ENCODE measurements at places on chromosomes 6 and 20. TPM values are rescaled to one million over a fixed set of nuclear protein-coding genes. Genes with fewer than 3 reads are reported as not detected.

Gene UBD
- total RNA-seq: not detected

Gene BPI
- total RNA-seq: not detected

Gene FAM184A
- total RNA-seq: not detected

- DNase-seq: no peak
Observed at GRCh38 chr6:45626087-45626891, 248.6 kb upstream of the SUPT3H start.

DNA sequence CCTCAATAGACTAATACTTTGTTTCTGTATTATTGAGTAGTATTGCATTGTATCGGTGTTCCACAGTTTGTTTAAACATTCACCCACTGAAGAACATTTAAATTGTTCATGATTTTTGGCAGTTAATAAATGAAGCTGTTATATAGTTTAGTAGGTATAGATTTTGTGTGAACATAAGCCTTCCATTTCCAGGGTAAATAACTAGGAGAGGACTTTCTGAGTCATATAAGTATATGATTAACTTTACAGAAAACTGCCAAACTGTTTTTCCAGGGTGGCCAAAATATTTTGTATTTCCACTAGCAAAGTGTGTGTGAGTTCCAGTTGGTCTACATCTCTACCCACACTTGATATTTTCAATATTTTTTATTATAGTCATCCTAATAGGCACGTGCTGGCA, 70.0 kb upstream of the MLIP start:
- no peak for DNase-seq

DNA sequence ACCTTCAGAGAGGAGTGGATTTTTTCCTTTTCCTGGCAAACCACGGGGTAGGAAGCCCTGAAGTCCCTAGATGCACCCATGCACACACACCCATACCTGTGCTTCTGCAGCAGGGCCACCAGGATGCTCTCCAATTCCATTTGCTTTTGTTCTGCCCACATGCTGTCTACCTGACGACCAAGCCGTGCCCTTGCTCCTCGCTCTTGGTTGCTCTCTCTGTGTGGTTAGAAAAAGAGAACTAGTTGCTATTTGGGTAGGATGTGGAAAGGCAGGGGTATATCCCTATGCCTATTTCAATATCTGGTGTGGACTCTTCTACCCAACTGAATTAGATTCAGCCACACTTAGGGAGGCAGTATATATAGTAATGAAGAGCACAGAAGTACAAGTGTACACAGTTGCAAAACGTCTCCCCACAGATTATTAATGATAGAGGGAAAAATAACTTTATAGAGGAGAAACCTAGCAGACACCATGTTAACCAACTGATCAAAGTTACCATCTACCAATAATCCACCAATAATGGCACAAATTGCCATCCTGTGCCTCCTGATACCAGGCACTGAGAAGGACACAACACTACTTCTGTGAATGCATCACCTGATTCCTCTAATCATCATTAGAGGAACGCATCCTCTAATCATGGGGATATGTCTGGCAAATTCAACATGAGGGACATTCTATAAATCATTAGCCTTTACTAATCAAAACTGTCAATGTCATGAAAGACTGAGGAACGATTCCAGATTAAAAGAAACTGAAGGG, 7.3 kb downstream of the GHRH start:
- DNase-seq: no peak

DNA sequence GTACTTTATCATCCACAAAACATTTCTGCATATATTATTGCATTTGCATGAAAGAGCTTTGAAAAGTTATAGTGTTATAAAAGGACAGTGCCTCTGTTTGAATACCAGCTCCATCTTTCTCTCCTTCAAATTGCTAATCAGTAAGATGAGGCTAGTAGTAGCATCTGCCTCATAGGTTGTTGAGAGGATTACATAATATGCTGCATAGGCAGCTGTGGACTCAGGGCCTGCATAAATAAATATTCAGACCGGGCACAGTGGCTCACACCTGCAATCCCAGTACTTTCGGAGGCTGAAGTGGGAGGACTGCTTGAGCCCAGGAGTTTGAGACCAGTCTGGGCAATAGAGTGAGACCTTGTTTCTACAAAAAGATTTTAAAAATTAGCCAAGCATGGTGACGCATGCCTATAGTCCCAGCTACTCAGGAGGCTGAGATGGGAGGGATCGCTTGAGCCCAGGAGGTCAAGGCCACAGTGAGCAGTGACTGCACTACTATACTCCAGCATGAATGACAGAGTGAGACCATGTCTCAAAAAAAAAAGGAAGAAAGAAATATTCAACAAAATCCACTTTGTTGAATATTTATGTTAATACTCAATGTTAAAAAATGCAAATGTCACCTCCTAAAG, 18.3 kb upstream of the SEC63 start:
- no peak for DNase-seq

GRCh38 chr20:34892671-34893070, 16.3 kb downstream of the ACSS2 start:
- no peak for DNase-seq

DNA sequence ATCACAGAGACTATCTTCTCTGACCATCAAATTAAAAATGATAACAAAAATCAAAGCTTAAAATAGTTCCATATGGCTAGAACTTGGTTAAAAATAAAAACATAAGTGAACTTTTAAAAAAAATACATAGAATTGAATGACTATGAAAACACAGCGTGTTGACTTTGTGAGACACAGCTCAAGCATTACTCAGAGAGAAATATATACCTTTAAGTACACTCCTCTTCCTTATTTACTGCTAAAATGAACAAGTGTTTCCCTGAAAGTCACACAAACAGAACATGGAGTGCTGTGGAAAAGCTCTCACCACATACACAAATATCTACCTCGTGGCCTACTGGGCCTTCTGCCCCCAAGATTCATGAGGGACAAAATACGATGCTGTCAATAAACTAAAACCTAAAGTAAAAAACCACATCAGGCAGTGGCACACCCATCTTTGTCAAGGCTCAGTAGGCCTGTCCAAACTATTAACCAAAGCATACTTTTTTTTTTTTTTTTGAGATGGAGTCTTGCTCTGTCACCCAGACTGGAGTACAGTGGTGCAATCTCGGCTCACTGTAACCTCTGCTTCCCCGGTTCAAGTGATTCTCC, 7.5 kb downstream of the FAXC start:
- DNase-seq: no peak

DNA sequence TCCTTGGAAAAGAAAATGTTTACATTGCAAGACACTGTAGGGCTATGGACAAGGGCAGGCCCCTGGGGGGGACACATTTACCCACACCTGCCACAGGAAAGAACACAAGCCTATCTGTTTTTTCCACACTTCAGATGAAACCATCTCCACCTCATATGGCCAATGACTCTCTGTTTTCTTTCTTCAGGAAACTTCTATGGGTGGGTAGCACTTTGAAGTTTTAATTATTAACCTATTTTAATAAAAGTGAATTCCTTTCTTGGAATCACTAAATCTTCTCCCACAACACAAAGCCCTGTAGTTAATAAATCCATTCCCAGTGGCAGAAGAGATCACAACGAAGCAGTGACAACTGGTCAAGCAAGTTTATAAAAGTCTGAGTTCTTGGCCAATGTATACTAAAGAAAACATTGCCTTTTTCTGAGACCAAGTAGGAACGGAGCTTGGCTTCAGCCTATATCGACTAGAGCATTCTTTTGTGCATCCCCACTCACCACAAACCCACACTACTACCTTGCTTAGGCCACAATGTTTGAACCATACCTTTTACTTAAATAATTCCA, 125.1 kb upstream of the CARMIL1 start:
- peak; percentile 89 for DNase-seq

- no peak for DNase-seq
Observed at GRCh38 chr6:167134448-167135328, 11.8 kb downstream of the CCR6 start.

DNA sequence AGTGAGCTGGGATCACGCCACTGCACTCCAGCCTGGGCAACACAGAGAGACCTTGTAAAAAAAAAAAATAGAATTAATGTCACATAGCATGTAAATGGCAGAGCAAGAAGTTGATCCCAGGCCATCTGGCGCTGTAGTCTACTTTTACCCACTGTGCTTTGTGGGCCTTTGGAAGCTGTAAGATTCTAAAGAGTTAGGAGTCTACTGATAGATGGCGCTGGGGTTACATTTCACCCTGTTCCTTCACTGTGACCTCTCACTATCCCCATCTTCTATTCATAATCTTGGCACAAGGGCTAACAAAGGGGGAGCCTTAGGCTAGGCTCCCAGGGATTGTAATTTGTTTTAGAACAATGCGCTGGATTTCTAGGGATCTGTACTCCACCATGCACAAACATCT, 24.4 kb downstream of the SIRPD start:
- DNase-seq: no peak

DNA sequence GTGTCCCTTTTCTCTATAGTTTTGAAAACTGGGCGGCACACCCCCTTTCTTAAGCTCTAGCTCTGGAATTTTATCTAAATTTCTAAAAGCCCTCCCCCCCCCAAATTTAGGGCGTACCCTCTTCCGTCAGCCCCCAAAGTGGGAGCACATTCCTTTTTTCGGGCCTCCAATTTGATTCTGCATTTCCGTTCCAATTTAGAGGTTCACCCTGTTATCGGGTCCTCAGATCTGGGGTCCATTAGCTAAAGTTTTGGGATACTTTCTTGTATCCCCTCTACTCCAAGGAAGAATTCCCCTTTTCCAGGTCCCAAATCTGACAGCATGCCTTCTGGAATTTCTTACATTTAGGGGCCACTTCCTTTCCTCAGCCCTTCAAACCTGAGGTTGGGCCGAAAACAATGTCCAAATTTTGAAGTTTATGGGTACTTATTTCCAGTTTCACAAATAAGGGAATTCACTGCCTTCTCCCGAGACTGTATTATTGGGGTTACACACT, 796 bp downstream of the PHF20 start:
- DNase-seq: peak; percentile 20

DNA sequence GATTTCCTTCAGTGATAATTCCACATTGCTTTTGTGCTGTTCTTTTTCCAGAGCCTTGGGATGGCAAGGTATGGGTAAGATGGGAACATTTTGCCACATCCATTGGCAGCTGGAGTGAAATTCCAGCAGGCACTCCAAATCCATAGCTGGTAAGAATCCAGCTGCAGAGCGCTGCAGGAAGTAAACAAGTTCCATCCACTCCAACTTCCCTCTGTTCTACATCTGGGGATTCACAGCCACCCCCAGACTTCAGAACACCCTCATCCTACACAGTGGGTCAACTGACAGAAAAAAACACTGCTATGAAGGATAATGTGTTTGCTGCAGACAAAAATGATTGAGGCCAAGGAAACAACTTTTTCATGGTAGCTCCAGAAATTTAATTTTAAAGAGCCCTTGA, 747.8 kb downstream of the MAFB start:
- DNase-seq: no peak

DNA sequence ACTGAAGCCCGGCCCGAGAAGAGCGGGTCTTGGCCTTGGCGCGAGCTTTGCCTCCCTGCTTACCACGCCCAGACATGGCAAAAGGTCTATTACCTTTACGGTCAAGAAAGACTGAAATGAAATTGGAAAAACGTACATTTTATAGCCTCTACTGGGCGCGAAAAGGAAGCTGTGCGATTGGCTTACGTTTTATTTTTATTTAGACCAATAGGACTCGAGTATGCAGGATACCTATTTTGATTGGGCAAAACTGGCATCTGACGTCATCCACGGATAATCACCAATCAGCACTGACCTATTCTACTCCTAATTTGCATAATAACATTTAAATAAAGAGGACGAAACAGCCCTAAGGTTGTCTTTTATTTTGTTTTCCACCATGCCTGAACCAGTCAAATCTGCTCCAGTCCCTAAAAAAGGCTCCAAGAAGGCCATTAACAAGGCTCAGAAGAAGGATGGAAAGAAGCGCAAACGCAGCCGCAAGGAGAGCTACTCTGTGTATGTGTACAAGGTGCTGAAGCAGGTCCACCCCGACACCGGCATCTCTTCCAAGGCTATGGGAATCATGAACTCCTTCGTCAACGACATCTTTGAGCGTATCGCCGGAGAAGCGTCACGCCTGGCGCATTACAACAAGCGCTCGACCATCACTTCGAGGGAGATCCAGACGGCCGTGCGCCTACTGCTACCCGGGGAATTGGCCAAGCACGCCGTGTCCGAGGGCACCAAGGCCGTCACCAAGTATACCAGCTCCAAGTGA, 97.4 kb downstream of the OR2B2 start:
- DNase-seq: peak; percentile 95

DNA sequence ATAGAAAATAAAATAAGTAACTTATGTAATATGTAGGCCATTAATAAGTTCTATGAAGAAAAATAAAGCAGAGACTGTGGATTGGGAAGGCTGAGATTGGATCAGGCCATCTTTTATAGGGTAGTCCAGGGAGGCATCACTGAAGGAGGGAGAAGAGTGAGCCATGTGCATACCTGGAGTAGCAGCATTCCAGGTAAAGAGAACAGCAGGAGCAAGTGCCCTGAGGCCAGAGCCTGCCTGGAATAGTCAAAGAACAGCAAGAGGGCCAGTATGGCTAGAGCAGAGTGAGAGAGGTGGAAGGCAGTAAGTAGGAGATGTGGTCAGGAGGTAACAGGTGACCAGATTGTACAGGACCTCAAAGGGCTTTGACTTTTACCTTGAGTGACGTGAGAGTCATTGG, 112.1 kb downstream of the EPM2A start:
- DNase-seq: no peak

- peak; percentile 93 for DNase-seq
Observed at GRCh38 chr6:85323435-85324040, 126.3 kb upstream of the NT5E start.

DNA sequence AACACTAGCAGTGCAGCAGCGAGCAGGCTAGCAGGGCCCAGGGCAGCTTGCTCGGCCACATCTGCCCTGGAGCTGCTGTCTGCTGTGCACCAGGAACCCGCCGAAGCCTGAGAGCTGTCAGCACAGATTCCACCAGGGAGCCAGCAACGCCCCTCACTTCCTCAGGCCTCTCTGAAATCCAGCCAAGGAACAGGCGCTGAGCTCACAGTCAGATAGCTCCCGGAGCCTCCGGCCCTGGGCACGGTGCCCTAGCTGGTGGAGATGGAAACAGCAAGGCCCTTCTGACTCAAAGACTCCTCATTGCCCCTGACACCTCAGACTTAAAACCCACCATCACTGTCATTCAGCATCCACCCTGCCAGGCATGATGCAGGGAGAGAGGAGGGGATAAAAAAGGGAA, 839.4 kb downstream of the MAFB start:
- DNase-seq: no peak

- DNase-seq: no peak
Observed at GRCh38 chr6:36499918-36500317, 47.4 kb downstream of the STK38 start.
